HepG2 (cell line): ENCODE measurements at places on chromosomes 7 and 10. TPM values are rescaled to one million over a fixed set of nuclear protein-coding genes. Genes with fewer than 3 reads are reported as not detected.

The ADAMTS14 gene
- total RNA-seq = 0.04 TPM in 1 of 2 replicates, not detected in the other

The ACTL6B gene
- total RNA-seq = not detected in 2 replicates

DNA sequence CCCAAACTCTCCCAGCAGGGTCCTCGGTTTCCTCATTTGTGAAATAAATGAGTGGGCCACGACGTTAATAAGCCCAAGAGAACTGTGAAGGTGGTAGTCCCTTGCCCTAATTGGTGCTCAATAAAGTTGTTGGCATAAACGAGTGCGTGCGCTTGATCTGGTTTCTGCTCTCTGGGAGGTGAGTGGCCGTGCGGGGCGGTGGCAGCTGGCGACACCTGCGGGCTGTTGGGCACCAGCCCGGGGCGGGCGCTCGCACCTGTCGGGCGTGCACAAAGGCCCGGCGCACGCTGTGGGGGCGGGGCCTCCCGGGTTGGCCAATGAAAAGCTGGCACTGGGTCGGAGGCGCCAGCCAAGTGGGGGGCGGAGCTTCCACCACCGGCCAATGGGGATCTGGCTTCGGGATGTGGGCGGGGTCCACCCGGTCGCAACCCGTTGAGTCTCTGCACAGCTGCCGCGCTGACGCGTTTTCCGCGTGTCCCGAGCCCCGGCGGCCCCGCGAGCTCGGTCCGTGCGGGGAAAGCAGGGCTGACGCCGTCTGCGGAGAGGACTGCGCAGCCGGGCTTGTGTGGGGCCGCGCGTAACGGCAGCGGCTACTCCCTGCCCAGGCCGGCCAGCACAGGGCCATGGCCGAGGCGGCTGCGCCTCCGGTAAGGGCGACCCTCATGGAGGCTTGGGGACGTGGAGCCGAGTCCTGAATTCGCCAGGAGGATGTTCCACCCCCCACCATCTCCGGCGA, 23.0 kb downstream of the ZNF783 start:
- DNase-seq = no peak

DNA sequence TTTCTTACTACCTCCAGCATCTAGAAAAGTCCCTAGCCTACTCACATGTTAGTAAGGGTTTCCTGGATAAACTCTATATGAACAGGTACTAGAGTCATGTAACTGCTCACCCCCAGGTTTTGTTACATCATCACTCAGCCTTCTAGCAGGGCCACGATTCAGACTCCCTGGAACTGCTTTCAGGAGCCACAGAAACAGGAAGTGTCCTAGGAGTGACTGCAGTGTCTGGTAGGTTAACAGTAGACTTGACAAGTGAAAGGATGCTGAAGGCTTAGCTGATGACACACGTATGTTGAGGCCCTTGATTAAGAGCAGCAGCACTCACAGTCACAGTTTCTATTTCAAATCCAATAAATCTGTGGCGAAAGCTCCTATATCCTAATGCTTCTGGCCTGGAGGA, 101.2 kb downstream of the DNMBP start:
- DNase-seq = no peak

- DNase-seq = no peak
These were observed 20.0 kb upstream of the GALNTL5 start for GRCh38 chr7:151936207-151936606.

DNA sequence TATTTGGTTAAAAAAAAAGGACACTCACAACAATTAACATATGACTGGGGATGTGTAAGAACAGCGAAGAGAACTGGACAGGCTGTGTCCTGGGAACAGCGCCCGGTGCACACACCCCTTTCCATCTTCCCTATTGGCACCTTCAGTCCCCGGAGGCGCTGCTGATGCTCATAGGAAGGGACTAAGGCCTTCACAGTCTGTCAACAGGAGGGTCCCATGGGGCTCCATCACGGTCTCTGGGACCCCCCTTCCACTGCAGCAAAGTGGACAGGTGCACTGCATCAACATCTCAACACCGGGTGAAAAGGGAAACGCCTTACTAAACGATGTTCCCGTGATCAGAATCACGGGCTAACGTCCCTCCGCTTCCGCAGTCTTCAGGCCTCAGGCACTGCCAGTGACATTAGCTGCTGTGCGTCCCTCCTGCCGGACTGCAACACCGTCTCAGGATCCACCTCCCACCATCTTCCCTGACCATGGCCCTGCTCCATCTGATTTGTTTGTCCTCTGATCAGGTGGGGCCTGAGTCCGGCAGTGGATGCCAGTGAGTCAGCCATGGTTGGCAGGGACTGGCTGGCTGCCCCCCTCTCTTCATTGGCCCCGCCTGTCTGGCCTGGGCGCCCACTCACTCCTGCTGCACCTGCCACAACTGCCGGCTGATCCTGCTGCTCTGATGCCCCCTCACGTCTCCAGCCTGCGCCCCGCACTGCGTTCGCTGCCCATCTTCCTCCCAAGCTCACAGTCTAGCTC, 614.7 kb downstream of the DNAJB6 start:
- no peak for DNase-seq

- DNase-seq = no peak
These were observed 236.3 kb downstream of the SDK1 start for GRCh38 chr7:3537210-3537875.

DNA sequence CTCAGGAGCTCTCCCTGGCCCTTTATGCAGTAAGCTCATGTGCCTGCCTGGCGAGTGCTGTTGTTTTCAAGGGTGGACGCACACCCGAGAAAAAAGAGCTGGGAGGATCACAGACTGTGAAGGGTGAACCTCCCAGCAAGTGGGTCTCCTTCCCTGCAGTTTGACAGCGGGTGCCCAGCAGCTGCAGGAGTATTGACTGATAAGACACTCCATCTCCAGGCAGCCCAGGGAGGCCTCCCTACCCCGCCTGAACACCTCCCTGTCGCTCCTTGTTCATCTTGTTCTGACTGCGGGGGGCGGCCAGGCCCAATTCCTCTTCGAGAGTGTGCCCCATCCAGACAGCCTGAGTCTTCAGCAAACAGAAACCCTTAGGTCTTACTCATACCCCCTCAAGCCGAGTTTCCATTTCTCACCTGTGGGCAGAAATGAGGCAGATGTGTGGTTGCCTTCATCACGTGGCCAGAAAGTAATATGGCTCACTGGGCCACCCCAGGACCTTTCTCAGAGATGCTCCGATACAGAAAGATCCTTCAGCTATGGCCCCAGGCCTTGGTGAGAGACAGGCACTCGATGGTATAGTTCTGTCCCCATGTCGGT, 17.2 kb downstream of the MDH2 start:
- DNase-seq = no peak

- DNase-seq = no peak
These were observed 382.3 kb upstream of the MTPN start for GRCh38 chr7:136359333-136359903.

The TAS2R41 gene
- total RNA-seq = not detected in 2 replicates

DNA sequence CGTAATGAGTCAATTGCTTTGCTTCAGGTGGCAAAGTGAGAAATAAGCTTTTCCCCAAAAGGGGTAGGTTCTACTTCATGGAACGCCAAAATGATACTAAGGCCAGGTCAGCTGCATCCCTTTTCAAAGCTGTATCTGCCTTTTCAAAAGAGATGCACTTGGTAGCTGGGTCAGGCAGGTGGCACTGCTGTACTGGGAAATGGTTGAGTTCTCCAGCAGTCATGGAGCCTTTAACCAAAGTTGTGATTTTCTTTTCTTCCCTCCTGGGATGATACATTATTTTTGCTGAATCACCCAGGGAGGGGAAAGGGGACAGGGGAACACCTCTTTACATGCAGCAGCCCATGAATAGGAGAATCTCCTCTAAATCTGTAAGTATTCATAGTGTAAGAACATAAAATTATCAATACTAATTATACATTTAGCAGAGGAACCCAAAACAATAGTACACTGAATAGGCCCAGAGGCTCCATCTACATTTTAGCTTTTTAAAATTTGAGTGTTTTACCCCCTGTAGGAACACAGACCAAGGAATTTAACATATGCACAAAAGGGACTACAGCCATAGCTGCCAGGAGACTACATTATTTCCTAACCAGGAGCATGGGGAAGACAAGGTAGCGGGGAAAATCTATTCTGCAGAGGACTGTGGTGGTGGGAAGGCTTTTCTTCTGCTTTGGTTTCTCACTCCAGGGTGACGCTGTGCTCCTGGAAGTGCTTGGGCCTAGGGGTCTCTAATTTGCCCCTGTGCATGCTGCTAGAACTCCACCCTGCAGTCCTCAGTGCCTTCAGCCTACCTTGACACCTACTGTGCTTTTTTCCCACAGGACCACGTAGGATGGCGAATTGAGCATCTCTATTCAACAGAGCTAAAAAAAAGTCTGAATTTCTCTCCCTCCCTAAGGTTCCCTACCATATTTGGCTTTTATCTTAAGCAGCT, 6.4 kb upstream of the GPR22 start:
- peak; percentile 52 for DNase-seq

The LRRC18 gene
- not detected in 2 replicates for total RNA-seq

DNA sequence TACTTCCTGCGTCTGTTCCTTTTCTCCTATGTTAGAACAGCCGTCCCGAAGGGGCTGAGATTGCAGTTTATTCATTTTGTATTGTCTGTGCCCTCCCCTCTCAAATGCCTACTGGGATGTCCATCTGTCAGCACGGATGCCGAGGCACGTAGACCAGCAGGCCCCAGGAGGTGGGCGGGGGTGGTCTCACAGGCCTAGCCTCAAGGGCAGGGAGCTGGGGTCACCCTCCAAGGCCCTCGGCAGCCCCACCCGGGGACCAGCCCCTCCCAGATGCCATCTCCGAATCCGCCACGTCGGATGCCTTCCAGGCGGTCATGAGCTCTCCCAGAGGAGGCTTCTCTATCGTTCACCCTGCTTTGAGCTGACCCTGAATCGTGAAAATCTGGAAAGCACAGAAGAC, 59.7 kb downstream of the ELFN1 start:
- no peak for DNase-seq

DNA sequence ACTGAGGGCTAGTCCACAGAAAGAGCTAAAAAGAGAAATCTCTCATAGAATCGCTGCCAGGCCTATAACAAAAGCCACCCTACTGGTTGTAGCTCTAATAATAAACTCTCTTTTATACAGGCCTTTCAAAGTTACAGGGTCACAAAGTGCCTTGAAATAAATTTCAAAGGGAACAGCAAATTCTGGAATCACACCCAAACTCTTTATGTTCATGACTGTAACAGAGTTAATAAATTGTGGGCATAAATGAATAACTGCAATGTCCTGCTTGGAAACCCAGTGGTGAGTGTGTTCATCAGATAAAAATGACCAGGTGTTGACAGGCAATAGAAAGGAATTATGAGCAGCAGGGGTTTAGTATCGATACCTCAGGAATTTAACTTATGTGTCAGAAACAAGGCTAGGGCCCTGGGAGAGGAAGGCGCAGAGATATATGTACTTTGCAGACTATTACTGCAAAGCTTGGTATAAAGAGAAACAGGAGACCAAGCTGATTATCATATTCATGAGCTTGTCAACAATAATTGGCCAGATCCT, 9.3 kb downstream of the CDC14C start:
- no peak for DNase-seq

- DNase-seq = no peak
These were observed 14.4 kb upstream of the BAZ1B start for GRCh38 chr7:73536479-73536878.

The CLDN15 gene
- total RNA-seq = 2.2 and 7.1 TPM in 2 replicates

GRCh38 chr7:66920256-66920655, 769 bp upstream of the TMEM248 start:
- no peak for DNase-seq

- DNase-seq = no peak
These were observed 8.7 kb downstream of the VIPR2 start for GRCh38 chr7:159136013-159136412.

GRCh38 chr10:131075218-131075770, 236.2 kb downstream of the TCERG1L start:
- DNase-seq = no peak

GRCh38 chr7:91892099-91892705, 11.7 kb upstream of the MTERF1 start:
- no peak for DNase-seq

The FGL2 gene
- 0.08 and 0.15 TPM in 2 replicates for total RNA-seq

The DNA2 gene
- total RNA-seq = 27.3 and 34.6 TPM in 2 replicates

- no peak for DNase-seq
These were observed 34.1 kb upstream of the FOXL3 start for GRCh38 chr7:255721-256361.

GRCh38 chr10:78209970-78210369, 176.3 kb downstream of the RPS24 start:
- DNase-seq = no peak

DNA sequence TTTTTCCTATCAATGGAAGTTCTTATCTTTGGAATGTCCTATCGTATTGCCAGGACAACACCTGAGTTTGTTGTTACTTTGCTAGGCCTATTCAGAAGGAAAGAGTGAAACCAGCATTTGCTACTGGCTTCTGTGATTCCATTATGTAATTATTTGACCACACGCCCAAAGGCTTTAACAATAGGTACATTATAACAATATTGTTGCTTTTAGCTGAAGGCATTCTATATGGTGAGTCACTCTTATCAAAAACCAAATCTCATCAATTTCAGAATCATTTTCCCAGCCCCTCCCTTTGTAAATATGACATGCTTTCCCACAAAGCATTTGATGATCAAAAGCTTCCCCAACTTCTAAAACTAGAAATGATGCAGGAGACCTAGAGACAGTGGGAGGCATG, 294.4 kb upstream of the NEBL start:
- DNase-seq = no peak

DNA sequence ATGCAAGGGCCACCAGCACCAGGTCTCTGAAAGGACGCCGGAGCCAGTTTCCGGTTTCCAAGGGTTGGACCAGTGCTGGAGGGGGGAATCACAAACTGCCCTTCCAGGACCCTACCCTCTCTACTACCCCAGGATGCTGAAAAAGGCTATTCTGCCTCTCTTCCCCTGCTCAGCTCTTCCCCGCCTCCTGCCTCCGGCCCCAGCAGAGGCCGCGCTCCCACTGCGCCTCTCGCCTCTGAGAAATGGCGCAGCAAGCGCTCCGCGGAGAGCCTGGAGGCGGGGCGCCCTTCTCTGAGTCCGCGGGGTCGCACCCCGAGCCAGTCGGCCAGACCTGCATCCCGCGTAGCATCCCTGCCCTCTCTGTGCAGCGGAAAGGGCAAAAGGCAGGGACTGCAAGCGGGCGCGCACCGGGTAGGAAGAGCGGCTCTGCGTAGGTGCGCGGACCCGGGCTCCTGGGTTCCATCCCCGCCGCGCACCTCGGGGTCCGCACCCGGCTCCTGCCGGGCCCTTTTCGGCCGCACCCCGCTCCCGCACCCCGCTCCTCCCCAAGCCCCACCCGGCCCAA, 476 bp upstream of the RET start:
- no peak for DNase-seq

- DNase-seq = peak; percentile 78
These were observed 31.7 kb downstream of the PAPOLB start for GRCh38 chr7:4830176-4830575.
